ENCODE measurements at places on chromosomes 3 and 15.

GRCh38 chr3:189789432-189789831 lies 158.2 kb downstream of the TP63 start:
- H3K27ac ChIP-seq = peak overlapping the region; percentile 44
- H3K27me3 ChIP-seq = no peaks in the 10 kb centered on the region
- H3K36me3 ChIP-seq = no peaks in the 10 kb centered on the region
- no peaks in the 10 kb centered on the region for H3K4me1 ChIP-seq
- H3K4me3 ChIP-seq = peak overlapping the region; percentile 55

DNA sequence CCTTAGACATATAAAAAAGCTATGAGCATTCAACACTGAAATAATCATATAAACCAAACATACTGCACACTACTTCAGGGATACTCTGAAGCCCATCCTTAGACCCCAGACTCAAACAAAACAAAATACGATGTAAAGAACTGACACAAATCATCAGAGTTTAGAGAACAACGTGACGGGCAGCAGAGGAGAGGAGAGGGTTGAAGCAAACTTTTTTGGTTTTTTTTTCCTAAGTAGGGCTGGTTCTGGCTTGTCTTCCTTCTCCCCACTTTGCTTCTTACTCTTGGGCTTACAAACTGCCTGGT lies 34.7 kb downstream of the GAP43 start:
- no peaks in the 10 kb centered on the region for H3K4me1 ChIP-seq
- no peaks in the 10 kb centered on the region for H3K27me3 ChIP-seq
- H3K4me3 ChIP-seq = peak overlapping the region; percentile 84
- H3K36me3 ChIP-seq = no peaks in the 10 kb centered on the region

GRCh38 chr3:47404955-47405790 lies 24.4 kb downstream of the PTPN23 start:
- H3K36me3 ChIP-seq = no peaks in the 10 kb centered on the region
- peaks cover 3% of the 10 kb centered on the region for H3K4me1 ChIP-seq
- no peak for DNase-seq

DNA sequence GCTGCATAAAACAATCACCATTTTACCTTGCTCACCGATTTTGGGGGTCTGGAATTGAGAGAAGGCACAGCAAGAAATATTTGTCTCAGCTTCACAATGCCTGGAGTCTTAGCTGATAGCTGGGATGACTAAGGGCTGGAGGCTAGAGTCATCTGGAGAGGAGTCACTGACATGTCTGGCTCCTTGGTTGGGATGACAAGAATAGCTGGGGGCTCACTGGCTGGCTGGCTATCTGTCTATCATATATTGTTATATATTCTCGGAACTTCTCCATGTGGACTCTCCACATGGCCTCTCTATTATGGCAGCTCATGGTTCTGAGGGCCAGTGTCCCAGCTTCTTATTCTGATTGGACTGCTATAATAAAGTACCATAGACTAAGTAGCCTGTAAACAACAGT lies 20.0 kb upstream of the TRIM71 start:
- no peak overlapping the region for H3K4me3 ChIP-seq
- no peak for DNase-seq
- no peaks in the 10 kb centered on the region for H3K4me1 ChIP-seq
- no peaks in the 10 kb centered on the region for H3K36me3 ChIP-seq
- no peaks in the 10 kb centered on the region for H3K27me3 ChIP-seq

DNA sequence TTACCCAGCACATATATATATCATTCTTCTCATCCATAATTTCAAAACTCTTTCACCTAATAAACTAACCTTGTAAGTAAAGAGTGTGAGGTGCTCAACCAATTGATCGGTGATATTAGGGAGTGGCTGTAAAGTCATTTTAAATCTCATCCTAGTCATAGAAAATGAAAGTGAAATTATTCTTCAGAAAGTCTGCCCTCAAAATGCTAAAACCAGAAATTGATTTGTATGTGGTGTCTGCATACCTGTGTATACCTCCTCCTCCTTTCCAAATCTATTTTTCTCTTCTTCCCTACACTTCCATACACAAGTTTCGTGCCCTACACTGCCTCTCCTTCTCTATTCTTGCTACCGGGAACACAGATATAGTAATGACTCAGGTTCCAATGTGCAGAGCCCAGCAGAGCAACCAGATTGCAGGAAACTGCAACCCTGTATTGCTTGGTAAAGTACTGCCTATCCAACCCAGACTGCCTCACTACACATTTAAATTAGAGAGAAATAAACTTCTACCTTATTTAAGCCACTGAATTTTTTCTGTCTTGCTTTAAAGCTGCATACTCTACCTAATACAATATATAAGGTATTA lies 7.4 kb upstream of the TBC1D5 start:
- H3K36me3 ChIP-seq = no peaks in the 10 kb centered on the region
- no peak overlapping the region for H3K27ac ChIP-seq
- H3K27me3 ChIP-seq = no peaks in the 10 kb centered on the region
- no peak for DNase-seq

DNA sequence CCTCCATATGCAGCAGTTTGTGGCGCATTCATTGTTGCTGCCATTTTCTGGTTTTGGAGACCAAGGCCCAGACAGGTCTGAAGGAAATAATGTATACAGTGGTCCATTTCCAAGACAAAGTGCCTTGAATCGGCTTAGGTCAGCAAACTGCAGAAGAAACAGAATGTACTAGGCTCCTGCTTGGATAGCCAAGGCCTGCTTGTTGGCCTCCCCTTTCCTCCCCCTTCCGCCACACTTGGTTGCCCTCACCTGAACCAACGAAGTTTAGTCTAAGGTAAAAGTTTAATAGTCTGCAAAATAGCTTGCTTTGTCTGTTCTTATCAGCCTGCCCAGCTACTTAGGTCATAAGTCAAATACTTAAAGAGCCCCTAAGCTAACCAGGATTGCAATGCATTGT lies 12.0 kb upstream of the RTP3 start:
- H3K4me1 ChIP-seq = no peaks in the 10 kb centered on the region
- H3K27ac ChIP-seq = no peak overlapping the region
- H3K36me3 ChIP-seq = no peaks in the 10 kb centered on the region
- H3K4me3 ChIP-seq = no peak overlapping the region

DNA sequence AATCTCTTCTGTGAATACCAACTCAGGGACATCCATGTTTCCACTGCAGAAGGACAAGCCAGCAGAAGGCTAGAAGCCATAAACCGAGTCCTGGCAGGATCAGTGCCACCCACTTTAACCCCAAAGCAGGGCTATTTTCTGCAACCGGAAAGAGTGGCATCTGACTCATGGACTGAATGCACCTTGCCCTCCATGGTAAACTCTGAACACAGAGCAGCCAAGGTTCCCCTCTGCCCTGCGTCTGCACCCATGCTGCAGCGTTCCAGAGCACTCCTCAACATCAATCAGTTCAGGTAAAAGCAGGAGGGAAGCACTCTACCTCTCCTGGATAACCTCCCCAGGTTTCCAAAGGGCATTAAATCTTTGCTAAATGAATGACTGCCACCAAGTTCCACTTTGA lies 801 bp upstream of the NGRN start:
- H3K27me3 ChIP-seq = no peaks in the 10 kb centered on the region
- H3K27ac ChIP-seq = peak overlapping the region; percentile 94
- no peaks in the 10 kb centered on the region for H3K4me1 ChIP-seq
- DNase-seq = no peak
- H3K36me3 ChIP-seq = no peaks in the 10 kb centered on the region

DNA sequence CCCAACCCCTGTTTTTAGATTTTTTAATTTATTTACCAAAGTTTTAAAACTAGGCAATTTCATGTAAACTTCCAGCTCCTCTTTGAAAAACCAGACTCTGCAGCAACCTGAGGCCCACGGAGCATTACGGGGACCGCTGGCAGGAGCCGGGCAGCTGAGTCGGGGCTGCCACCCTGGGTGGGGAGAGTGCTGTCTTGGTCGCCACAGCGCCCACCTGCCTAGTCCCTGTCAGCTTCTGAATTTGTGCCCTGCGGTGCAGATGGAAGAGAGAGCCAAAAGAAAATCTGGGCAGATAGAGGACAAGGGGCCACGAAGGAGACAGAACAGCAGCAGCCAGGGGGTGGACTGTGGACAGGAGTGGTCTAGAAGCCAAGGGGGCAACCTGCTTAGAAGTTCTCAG lies 34.6 kb downstream of the PXYLP1 start:
- no peaks in the 10 kb centered on the region for H3K27me3 ChIP-seq
- H3K4me1 ChIP-seq = no peaks in the 10 kb centered on the region
- DNase-seq = no peak
- no peak overlapping the region for H3K27ac ChIP-seq

DNA sequence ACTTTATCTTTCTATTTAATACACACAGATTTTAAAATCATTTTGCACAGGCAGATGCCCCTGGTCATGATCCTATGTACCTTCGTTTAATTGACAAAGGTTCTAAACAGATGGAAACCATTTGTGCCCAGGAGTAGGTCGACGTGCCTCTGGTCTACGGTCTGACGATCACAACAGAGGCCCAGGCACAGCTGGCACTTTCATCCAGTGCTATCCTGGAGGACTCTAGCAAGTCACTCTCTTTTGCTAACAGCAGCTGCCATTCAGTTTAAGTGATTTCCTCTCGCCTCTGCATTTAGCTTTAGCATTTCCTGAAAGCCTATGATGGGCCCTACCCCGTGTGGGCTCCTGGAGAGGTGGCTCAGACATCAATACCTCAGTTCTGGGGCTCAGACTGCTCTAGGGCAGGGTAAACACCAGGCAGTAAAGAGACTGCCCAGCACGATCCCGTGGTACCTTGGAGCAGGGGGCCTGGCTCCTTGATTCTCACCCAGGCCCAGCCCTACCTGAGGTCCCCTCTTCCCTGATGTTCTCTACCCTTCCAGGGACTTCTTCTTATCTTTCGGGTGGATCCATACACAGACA lies 83.2 kb upstream of the SNRPA1 start:
- no peaks in the 10 kb centered on the region for H3K27me3 ChIP-seq
- H3K4me3 ChIP-seq = no peak overlapping the region
- DNase-seq = no peak
- H3K27ac ChIP-seq = no peak overlapping the region
- no peaks in the 10 kb centered on the region for H3K4me1 ChIP-seq

GRCh38 chr3:49792371-49793150 lies 6.2 kb upstream of the IP6K1 start:
- H3K27me3 ChIP-seq = no peaks in the 10 kb centered on the region
- H3K27ac ChIP-seq = no peak overlapping the region
- H3K4me1 ChIP-seq = no peaks in the 10 kb centered on the region
- H3K4me3 ChIP-seq = no peak overlapping the region
- no peaks in the 10 kb centered on the region for H3K36me3 ChIP-seq

GRCh38 chr3:16467393-16467792 lies 46.1 kb downstream of the RFTN1 start:
- H3K36me3 ChIP-seq = no peaks in the 10 kb centered on the region
- H3K4me1 ChIP-seq = no peaks in the 10 kb centered on the region
- H3K27ac ChIP-seq = no peak overlapping the region
- H3K27me3 ChIP-seq = no peaks in the 10 kb centered on the region
- DNase-seq = no peak

GRCh38 chr3:142837526-142837925 lies 51.4 kb downstream of the PCOLCE2 start:
- no peak for DNase-seq
- no peaks in the 10 kb centered on the region for H3K4me1 ChIP-seq
- H3K36me3 ChIP-seq = no peaks in the 10 kb centered on the region
- H3K27ac ChIP-seq = no peak overlapping the region
- H3K4me3 ChIP-seq = no peak overlapping the region

DNA sequence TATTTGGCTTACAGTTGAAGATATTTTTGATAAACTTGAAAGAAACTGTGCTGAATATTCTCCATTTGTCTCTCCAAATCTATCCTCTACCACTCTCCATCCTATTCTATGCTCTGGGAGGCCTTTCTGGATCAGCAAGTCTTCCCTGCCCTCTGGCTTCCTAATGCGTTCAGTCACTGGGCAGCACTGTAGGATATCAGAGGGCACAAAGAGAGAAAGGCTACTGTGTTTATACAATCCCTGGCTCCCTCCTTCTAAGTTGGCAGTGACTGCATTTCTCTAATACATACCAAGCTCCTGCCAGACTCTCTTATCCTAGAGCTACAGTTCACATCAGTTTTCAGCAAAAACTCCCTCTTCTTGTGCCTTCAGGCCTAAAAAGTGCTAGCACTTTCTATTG lies 102.1 kb upstream of the FHIT start:
- H3K27ac ChIP-seq = no peak overlapping the region
- no peaks in the 10 kb centered on the region for H3K36me3 ChIP-seq
- H3K27me3 ChIP-seq = no peaks in the 10 kb centered on the region
- no peaks in the 10 kb centered on the region for H3K4me1 ChIP-seq
- H3K4me3 ChIP-seq = no peak overlapping the region

DNA sequence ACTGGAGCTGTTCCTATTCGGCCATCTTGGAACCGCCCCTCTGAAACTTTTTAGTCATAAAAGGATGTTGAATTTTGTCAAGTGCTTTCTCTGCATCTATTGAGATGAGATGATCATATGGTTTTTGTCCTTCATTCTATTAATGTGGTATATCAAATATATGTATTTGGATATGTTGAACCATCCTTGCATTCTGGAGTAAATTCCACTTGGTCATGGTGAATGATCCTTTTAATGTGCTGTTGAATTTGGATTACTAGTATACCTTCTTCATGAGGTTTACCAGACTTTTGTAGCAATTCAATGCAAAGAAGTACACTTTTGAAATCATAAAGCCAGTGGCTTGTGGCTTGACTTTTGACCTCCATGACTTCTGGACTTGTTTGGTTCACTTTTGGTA lies 33.4 kb upstream of the XRN1 start:
- no peaks in the 10 kb centered on the region for H3K36me3 ChIP-seq
- H3K27me3 ChIP-seq = no peaks in the 10 kb centered on the region
- no peak overlapping the region for H3K27ac ChIP-seq
- no peaks in the 10 kb centered on the region for H3K4me1 ChIP-seq
- no peak for DNase-seq

- no peak overlapping the region for H3K4me3 ChIP-seq
- H3K27ac ChIP-seq = no peak overlapping the region
- H3K27me3 ChIP-seq = no peaks in the 10 kb centered on the region
- H3K36me3 ChIP-seq = no peaks in the 10 kb centered on the region
Observed at GRCh38 chr3:150161011-150161410, 190.3 kb upstream of the PFN2 start.

DNA sequence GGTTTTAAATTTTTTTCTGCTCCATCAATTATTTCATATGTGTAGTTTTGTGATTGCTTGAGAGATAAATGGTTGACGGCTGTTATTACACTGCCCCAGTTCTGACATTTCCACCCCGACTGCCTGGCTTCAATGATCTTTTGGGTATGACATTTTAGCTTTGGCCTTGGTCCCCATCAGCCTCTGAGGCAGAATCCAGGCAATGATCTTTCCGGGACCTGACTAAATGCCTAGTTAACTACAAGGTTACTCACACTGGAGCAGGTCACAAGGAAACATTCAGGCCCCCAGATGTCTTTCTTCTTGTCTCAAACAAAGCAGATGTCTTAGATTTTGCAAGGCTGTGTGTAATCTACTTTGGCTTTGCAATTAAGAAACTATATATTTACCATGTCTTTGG lies 61.1 kb upstream of the TMCO5A start:
- H3K4me3 ChIP-seq = no peak overlapping the region
- H3K36me3 ChIP-seq = no peaks in the 10 kb centered on the region
- H3K27me3 ChIP-seq = no peaks in the 10 kb centered on the region
- H3K27ac ChIP-seq = no peak overlapping the region
